CD4-positive, CD25-positive, alpha-beta regulatory T cell (primary cell): ENCODE measurements at places on chromosomes 12 and 14.

DNA sequence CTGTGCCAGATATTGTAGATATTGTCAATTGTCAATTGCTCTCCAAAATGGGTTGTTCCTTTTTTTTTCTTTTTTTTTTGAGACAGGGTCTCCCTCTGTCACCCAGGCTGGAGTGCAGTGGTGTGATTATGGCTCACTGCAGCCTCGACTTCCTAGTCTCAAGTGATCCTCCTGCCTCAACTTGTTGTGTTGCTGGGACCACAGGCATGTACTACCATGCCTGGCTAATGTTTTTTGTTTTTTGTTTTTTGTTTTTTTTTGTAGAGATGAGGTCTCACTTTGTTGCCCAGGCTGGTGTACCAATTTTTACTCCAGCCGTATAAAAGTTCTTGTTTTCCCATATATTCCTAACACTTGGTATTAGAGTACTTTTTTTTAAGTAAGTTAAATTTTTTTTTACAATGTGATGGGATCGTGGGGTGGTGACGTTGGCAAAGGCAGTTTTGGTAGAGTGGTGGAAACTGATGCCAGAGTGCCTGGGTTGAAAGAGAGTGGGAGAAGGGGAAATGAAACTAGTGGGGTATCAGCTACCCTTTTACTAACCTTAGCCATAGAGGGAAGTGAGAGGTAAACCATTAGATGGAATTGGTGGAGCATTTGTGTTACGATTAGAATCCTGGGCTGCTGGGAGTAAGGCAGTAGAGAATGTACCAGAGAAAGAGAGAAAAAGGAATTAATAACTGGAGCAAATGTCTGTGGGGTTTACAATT lies 33.0 kb upstream of the CFAP54 start:
- DNase-seq, result no peak

GRCh38 chr14:57008534-57008933 lies 198.3 kb upstream of the OTX2 start:
- DNase-seq, result no peak

DNA sequence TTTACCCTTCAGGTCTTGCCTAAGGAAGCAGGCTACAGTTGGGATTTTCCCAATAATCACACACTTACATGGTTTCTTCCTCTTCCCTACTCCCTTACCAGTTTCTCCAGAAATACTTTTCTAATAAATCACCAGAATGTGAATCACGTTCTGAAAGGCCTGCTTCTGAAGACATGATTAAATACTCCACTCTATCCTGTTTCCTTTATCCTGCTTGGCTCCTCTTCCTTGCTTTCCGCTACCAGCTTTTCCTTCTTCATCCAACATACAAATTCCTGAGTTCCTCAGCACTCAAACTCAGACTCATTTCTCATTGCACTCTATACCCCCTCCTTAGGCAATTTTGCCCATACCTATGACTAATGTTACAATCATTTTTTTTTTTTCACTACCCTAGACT lies 118.3 kb downstream of the MGAT4C start:
- no peak for DNase-seq

DNA sequence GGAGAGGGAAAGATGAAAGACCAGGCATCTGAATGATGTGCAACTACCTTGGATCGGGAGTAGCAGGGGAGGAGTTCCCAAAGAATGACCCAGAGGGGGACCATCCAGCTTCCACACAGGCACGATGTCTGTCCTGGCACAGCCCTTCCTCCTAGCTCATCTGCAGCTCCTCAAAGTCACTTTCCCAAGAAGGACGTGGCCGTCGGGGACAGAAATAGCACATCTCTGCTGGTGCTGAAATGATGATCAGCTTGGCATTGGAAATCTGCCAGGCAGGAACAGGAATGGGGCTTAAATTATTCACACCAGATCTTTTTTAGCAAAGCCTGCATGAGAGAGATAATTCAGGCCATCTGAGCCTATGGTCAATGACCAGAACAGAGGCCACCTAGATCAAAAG lies 41.7 kb downstream of the TSPAN11 start:
- no peak for DNase-seq

DNA sequence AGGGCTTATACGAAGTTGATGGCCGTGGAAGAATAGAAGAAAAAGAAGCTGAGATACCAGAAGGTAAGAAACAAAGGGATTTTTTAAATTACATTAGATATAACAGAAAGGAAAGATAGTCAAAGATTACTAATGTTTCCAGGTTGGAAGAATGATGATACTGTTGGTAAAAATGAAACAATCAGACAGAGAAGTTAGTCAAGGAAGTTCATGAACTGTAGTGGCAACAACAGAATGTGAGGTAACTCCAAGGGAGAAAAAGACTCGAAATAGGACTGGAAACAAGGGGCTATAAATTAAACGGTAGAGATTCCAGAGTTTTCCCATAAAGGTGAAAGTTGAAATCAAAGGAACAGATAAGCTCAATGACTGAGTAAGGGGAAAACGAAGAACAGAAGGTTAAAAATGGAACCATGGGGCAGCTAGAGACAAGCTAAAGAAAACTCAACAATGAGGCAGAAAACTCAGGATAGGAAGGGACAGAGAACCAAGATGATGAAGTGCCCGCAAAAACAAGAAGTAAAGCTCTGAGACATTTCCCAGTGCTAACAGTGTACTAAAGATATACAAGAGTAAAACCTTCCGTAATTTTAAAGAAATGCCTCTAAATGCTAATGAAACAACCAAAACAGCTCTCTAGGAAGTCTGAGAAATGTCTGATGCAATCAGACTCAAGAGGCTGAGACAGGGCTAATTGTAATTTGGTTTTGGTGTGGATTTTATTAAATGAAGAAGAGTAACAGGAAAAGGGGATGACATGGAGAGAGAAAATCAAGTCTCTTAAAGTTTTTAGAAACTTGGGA lies 70.0 kb downstream of the PPP2R5E start:
- no peak for DNase-seq

- no peak for DNase-seq
These were observed 2.7 kb downstream of the SDR9C7 start for GRCh38 chr12:56931474-56931978.

GRCh38 chr14:30957813-30958370 lies 67.6 kb upstream of the AP4S1 start:
- DNase-seq, result no peak

DNA sequence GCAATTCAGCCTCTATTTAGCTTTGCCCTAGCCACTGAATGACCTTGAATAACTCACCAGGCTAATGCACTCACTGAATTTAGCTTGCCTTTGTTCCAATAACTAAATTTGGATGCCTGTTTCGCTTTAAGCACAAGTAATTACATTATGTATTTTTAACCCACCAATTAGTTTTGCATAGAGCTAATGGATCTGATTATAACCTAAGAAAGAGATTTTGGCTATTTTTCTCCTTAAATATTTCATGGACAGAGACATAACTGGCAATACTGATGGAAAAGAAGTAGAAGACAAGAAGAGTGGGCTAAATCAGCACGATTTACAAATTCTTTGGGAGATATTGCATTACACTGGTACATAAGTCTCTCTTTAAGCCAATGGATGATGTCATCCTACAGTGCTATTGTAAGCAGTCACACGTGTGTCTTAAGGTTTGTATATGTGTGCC lies 85.7 kb downstream of the AKAP6 start:
- no peak for DNase-seq
